ENCODE measurements at places on chromosomes 6 and 20.

- no peaks in the 10 kb centered on the region for H3K27me3 ChIP-seq
- no peaks in the 10 kb centered on the region for H3K36me3 ChIP-seq
- H3K4me1 ChIP-seq: no peaks in the 10 kb centered on the region
- H3K4me3 ChIP-seq: no peak overlapping the region
- H3K27ac ChIP-seq: no peak overlapping the region
- no peak for DNase-seq
These were observed 34.9 kb upstream of the GTSF1L start for GRCh38 chr20:43761386-43762340.

GRCh38 chr6:138004430-138005287, 102.6 kb downstream of the PERP start:
- H3K27ac ChIP-seq: no peak overlapping the region
- no peaks in the 10 kb centered on the region for H3K36me3 ChIP-seq
- DNase-seq: peak; percentile 13
- no peak overlapping the region for H3K4me3 ChIP-seq

DNA sequence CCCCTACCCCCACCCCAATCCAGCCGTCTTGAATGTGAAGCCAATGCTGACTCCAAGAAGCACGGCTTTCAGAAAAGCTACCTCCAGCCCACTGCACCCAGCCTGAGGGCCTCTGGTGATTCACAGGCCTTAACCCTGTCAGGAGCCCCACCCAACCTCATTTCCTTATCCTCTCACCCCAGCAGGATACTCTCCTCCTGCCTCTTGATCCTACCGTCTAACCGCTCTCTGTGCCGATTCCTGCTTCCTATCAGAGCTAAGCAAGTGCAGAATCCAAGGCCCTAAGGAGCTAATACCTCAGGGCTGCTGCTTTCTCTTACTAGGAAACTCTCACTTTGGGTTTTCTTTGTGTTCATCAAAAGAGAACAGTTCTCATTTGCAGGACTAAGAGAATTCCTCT, 47.2 kb downstream of the TRERF1 start:
- peaks cover 65% of the 10 kb centered on the region for H3K4me1 ChIP-seq
- no peaks in the 10 kb centered on the region for H3K36me3 ChIP-seq
- no peaks in the 10 kb centered on the region for H3K27me3 ChIP-seq
- H3K27ac ChIP-seq: peak overlapping the region; percentile 7
- peak; percentile 63 for DNase-seq
- H3K4me3 ChIP-seq: no peak overlapping the region

DNA sequence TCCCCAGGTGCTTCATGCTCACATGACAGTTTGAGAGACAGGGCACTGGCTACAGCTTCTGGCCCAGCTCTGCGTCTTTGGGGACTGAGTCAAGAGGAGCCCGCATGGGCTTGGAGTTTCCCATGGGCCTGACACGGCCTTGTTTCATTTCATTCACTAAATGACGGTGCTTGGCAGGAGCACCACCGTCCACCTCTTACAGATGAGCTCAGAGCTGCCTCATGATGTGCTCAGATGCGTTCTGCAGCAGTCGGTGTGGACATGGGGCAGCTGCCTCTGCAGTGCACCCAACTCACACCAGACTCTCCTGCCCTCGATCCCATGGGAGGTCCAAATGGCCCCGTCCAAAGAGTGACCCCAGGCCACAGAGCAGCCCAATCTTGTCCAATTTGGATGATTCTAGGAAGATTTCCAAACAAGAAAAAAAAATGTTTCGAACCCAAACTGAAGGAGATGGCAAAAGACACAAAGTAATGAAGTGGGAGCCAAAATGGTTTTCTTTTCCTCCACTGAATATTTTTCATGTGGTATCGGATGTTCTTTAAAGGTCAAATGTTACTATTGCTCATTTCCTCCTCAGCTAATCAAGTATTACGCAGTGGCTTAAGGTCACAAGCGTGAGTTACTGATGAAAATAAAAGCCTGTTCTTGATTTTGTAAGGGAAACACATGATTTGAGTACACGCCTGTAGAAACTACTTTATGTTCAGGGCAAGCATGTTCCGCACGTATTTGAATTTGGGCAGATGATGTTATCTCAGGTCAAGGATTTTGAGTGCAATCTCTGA, 524.2 kb downstream of the CDH26 start:
- no peak for DNase-seq
- H3K36me3 ChIP-seq: no peaks in the 10 kb centered on the region
- H3K4me3 ChIP-seq: no peak overlapping the region
- H3K4me1 ChIP-seq: no peaks in the 10 kb centered on the region
- no peaks in the 10 kb centered on the region for H3K27me3 ChIP-seq
